ENCODE measurements at places on chromosomes 13 and 19. TPM values are rescaled to one million over a fixed set of nuclear protein-coding genes. Genes with fewer than 3 reads are reported as not detected.

Gene PRR12
- 33.9 TPM for total RNA-seq

Gene ZNF729
- not detected for total RNA-seq

- peaks cover 18% of the 10 kb centered on the region for H3K4me1 ChIP-seq
- H3K36me3 ChIP-seq: no peaks in the 10 kb centered on the region
- H3K27me3 ChIP-seq: no peaks in the 10 kb centered on the region
- peak overlapping the region; percentile 92 for H3K27ac ChIP-seq
- DNase-seq: no peak
Observed at GRCh38 chr19:14073261-14073924, 807 bp downstream of the MISP3 start.

GRCh38 chr19:49213791-49214190, 56.2 kb downstream of the TRPM4 start:
- peaks cover 17% of the 10 kb centered on the region for H3K36me3 ChIP-seq
- no peak overlapping the region for H3K4me3 ChIP-seq
- peaks cover 1% of the 10 kb centered on the region for H3K27me3 ChIP-seq
- H3K4me1 ChIP-seq: peaks cover 6% of the 10 kb centered on the region
- no peak for DNase-seq
- H3K27ac ChIP-seq: no peak overlapping the region

DNA sequence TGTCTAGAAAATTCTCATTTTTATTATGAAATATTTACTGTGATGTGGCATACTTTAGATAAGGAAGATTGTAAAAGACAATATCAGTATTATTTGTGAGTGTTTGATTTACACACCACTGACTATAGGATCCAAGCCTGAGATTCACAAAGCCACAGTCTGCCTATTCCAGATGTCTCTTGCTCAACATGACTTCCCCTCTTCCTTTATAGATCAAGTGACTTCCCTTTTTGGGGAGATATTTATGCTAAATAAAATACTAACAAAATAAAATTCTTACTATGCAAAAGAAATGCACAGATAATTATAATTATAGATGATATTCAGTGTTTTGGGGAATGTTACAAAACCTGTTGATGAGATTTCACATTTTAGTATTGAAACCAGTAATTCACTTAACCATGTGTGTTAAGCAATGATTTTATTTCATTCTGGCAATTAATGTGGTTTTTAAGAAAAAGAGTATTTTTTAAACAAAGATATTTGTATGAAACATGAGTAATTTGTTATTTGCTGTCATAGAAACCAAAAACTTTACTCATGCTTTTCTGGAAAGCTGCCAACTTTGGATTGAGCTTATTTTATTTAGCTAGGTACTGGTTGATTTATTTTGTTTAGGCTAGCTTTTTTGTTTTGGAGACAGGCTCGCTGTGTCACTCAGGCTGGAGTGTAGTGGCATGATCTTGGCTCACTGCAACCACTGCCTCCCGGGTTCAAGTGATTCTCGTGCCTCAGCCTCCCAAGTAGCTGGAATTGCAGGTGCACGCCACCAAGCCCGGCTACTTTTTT, 13.7 kb upstream of the GPR183 start:
- no peaks in the 10 kb centered on the region for H3K27me3 ChIP-seq
- peaks cover 46% of the 10 kb centered on the region for H3K4me1 ChIP-seq
- DNase-seq: no peak

GRCh38 chr19:51691074-51691583, 2.0 kb upstream of the SPACA6 start:
- H3K4me1 ChIP-seq: peaks cover 66% of the 10 kb centered on the region
- peaks cover 28% of the 10 kb centered on the region for H3K36me3 ChIP-seq
- no peaks in the 10 kb centered on the region for H3K27me3 ChIP-seq
- DNase-seq: no peak

Data from chondrocyte (in vitro differentiated cells).